Fibroblast of lung (primary cell): ENCODE measurements at places on chromosomes 2 and 18. TPM values are rescaled to one million over a fixed set of nuclear protein-coding genes. Genes with fewer than 3 reads are reported as not detected.

Gene MYO3B
- total RNA-seq: 0.26 and 0.50 TPM in 2 replicates

Gene EMILIN1
- total RNA-seq: 187 and 251 TPM in 2 replicates

Gene ERICH2
- 3.1 and 4.1 TPM in 2 replicates for total RNA-seq

Gene VAMP5
- total RNA-seq: 45.5 and 69.5 TPM in 2 replicates

Gene GYPC
- 135 and 244 TPM in 2 replicates for total RNA-seq

Gene POLR1A
- total RNA-seq: 9.2 and 9.4 TPM in 2 replicates

Gene MTCL1
- 38.0 and 56.0 TPM in 2 replicates for total RNA-seq

Gene SERPINB13
- not detected in 2 replicates for total RNA-seq

Gene ASPRV1
- total RNA-seq: 0.26 and 0.33 TPM in 2 replicates

Gene ASTL
- not detected in 2 replicates for total RNA-seq

Gene SELENOI
- 13.1 and 18.8 TPM in 2 replicates for total RNA-seq

Gene RNF149
- 44.7 and 49.0 TPM in 2 replicates for total RNA-seq

Gene AAK1
- total RNA-seq: 21.1 and 45.7 TPM in 2 replicates

Gene SLC16A14
- total RNA-seq: 1.5 and 5.6 TPM in 2 replicates

Gene ABCG8
- not detected in 2 replicates for total RNA-seq

Gene ACAA2
- 38.5 and 51.6 TPM in 2 replicates for total RNA-seq

Gene EFHD1
- total RNA-seq: not detected in 2 replicates

Gene LRRTM4
- not detected in 2 replicates for total RNA-seq

Gene CFAP221
- 0.26 TPM in 1 of 2 replicates, not detected in the other for total RNA-seq

Gene CELF4
- 0.17 TPM in 1 of 2 replicates, not detected in the other for total RNA-seq

Gene DCDC2C
- total RNA-seq: not detected in 2 replicates

Gene PCARE
- under 0.01 TPM in 1 of 2 replicates, not detected in the other for total RNA-seq

Gene LAMA1
- total RNA-seq: 5.8 and 24.9 TPM in 2 replicates

Gene ZNF638
- 125 and 190 TPM in 2 replicates for total RNA-seq

Gene CYBRD1
- total RNA-seq: 227 and 334 TPM in 2 replicates

Gene TRABD2A
- total RNA-seq: 10.8 and 14.4 TPM in 2 replicates

Gene C1GALT1C1L
- 0.33 and 0.51 TPM in 2 replicates for total RNA-seq

Gene MEP1B
- total RNA-seq: under 0.01 TPM in 2 replicates

Gene MARS2
- 3.3 TPM in 2 replicates for total RNA-seq

Gene EGR4
- total RNA-seq: under 0.01 TPM in 1 of 2 replicates, not detected in the other

Gene MC4R
- total RNA-seq: not detected in 2 replicates

Gene CLEC4F
- not detected in 2 replicates for total RNA-seq

Gene PDCD1
- not detected in 2 replicates for total RNA-seq

Gene MC5R
- total RNA-seq: not detected in 2 replicates

Gene DSG1
- total RNA-seq: not detected in 2 replicates

Gene DHRS9
- total RNA-seq: not detected in 2 replicates
